ENCODE measurements at places on chromosomes 3 and 15.

DNA sequence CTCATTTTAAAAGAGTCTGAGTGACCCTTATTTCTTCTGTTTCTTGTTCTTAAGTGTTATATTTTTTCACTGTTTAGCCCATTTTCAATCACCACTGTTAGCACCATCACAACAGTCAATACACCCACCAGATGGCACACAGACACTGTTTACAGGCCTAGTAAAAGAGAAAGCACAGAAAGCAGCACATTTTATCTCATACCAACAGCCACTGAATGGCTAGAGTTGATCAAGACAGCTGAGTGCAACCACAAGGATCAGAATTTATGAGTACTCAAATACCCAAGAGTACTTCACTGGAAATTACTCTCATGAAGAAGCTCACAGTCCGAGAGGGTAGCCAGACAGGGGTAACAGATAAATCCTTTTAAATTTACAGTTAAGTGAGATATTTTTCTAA is 127.0 kb downstream of the TFDP2 start:
- DNase-seq, result no peak

DNA sequence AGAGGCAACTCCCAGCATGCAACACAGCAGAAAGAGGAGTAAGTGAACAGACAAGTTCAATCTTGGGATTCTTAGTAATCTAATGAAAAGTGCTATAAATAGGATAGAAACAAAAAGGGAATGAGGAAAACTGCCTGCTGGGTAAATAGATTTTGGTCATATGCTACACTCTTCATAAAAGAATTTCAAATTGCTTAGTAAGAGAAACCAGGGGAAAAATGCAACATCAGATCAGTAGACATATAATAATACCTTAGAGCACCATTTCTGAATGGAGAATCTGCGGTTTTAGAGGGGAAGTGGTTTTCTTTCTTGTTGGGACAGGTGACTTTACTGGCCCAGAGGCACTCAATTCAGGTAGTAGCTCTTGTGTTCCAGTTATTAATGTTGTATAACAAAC is 13.4 kb upstream of the TBC1D5 start:
- DNase-seq, result no peak

GRCh38 chr3:42518800-42519567 is 16.5 kb downstream of the VIPR1 start:
- no peak for DNase-seq

DNA sequence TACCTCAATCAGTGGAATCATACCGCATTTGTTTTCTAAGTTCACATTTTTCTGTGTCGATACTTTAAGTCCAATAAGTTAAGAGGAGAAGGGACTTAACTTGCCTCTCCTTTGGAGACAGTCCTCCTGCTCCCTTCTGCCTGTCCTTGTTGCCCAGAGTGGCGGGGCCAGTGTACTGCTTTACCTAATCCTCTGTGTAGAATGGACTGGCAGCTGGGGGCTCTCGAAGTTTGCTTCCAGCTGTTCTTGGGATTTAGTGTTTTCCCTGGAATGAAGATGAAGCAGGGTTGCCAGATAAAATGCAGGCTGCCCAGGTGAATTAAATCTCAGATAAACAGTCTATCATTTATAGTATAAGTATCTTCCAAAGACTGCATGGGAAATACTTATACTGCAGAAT is 287.6 kb upstream of the C2CD4B start:
- DNase-seq, result no peak

DNA sequence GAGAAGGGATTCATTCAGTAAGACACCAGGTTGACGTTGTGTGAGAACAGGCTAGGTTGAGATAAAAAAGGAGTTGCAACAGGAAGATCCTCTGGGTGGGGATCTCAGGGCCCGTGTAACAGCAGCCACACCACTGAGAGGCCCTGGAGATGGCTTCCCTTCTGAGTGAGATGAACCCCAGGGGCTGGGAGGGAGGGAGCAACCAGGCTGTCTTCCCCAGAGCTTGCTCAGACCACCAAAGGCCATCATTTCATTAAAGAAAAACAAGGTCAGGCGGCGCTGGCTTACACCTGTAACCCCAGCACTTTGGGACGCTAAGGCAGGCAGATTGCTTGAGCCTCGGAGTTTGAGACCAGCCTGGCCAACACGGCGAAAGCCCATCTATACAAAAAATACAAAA is 187.7 kb downstream of the ATP10A start:
- DNase-seq, result no peak

DNA sequence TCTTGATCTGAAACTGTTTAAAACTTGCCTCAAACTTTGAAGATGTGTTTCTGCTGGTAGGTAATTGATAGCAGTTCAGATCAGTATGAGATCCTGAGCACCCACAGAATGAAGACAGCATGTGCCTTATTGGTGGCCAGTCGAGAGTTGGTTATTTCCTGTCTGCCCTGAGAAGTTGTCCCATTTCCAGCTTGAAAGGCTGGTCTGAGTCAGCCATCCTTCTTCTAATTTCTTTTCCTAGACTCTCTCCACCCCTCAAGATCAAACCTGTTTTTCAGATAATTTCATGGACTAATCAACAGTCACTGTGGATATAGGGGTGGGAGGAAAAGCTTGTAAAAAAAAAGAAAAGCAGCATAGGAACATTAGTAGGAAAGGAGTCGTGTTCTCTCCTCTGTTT is 464.4 kb downstream of the FOXP1 start:
- no peak for DNase-seq

Measured in mesenteric fat pad (tissue), 1 donor.